ENCODE measurements at places on chromosomes 13 and 19. TPM values are rescaled to one million over a fixed set of nuclear protein-coding genes. Genes with fewer than 3 reads are reported as not detected.

Gene PCDH8
- total RNA-seq: not detected

Gene SLC25A41
- 0.91 TPM for total RNA-seq

Gene SHISA7
- not detected for total RNA-seq

Gene TGDS
- total RNA-seq: 18.3 TPM

Gene OR10H1
- not detected for total RNA-seq

Gene CRB3
- total RNA-seq: 2.7 TPM

Gene BSG
- 183 TPM for total RNA-seq

Gene SPACA6
- total RNA-seq: 4.8 TPM

Gene ZNF432
- 23.8 TPM for total RNA-seq

DNA sequence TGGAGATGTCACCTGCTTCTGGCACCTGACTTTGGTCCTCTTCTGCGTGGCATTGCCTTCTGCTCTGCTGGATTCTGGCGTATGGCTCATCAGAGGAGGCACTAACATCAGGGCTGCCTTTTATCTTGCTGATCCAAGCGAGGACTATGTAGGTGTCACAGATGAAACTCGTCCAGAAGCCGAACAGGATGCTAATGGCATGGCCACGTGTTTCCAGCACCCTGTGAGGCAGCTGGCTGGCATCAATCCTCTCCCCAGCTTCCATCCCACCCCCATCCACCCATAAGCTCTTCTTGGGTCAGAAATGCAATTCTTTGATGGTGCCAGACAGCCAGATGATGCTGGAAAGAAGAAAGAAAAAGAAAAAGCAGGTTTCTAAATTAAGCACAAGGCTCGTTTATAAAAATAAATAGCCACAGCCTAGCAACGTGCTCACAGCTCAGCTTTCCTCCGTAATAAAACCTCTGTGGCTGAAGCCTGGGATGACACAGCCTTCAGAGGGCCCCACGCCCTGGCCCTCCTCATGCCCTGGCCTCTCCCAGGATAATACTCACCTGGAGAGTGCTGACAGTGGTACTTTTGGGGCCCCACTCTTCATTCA is 212.9 kb upstream of the SERP2 start:
- DNase-seq: no peak

DNA sequence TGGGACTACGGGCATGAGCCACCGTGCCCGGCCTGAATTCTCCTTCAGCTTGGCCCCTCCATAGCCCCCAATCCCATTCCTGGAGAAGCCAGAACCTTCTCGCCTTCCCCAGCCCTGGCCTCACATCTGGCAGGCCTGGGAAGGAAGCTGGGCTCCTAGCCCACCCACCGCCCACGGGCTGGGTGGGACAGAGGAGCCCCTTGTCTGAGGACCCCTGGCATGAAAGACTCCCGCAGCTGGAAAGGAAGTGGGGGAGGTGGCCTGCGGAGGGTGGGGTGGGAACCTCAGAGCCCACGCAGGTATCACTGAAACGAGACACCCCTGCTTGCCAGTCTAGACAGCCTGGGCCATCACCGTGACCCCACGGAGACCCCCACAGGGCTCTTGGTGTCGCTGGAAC is 7.7 kb upstream of the NANOS3 start:
- no peak for DNase-seq

GRCh38 chr13:21310220-21310619 is 133.8 kb downstream of the MRPL57 start:
- DNase-seq: no peak

GRCh38 chr13:112814905-112815585 is 125.2 kb downstream of the ATP11A start:
- DNase-seq: no peak

GRCh38 chr13:26919311-26919710 is 158.7 kb upstream of the GPR12 start:
- no peak for DNase-seq

GRCh38 chr19:18839465-18840287 is 7.9 kb downstream of the UPF1 start:
- no peak for DNase-seq

DNA sequence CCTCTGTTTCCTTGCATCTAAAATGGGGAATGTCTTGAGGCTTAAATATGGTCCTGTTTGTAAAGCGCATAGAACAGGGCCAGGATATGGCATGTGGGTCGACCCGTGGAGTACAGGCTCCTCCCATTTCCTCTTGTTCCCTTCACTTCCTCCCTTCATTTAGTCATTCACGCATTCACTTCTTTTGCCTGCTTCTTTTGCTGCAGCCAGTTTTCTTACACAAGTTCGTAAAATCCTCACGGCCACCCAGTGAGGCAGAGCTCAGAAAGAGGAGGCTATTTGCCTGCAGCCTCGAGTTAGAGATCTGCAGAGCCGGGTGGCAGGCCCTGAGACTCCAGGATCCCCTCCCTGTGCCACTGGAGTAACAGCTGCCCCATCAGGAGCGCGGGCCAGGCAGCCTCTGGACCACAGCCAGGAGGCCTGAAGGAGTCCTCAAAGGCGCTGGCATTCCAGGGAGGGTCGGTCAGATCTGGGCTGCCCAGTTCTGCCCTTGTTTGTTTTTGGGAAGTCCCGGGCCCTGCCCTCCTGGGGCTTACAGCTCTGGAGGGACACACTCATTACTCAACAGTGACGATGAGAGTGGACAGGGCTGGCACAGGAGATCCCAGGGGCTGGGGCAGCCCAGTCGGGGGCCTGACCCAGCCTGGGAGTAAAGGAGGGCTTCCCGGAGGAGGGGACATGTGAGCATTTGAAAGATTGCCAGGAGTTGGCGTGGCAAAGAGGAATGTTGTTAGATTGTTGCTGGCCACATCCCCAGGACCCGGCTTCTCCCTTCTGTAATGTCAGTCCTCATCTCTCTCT is 4.6 kb downstream of the PPP5C start:
- no peak for DNase-seq

DNA sequence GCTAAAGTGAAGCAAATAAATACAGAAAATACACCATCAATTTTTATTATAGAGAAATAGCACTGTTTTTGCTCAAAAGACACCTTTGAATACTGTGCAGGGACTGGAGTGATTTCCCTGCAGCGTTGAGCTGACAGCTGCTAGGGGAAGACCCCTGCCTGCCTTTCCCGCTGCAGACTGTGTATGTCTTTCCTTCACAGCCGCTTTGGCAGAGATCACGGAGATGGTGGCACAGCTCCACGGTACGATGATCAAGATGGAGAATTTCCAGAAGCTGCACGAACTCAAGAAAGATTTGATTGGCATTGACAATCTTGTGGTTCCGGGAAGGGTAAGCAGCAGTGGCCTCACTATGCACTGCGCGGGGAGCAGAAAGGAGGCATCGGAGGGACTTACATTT is 141.5 kb downstream of the STK24 start:
- no peak for DNase-seq

GRCh38 chr19:39587496-39587895 is 14.8 kb upstream of the LGALS13 start:
- DNase-seq: no peak

GRCh38 chr13:36382030-36382429 is 35.8 kb upstream of the SPART start:
- DNase-seq: no peak

- DNase-seq: peak; percentile 83
These were observed 7.2 kb upstream of the CCDC97 start for GRCh38 chr19:41302624-41303351.

DNA sequence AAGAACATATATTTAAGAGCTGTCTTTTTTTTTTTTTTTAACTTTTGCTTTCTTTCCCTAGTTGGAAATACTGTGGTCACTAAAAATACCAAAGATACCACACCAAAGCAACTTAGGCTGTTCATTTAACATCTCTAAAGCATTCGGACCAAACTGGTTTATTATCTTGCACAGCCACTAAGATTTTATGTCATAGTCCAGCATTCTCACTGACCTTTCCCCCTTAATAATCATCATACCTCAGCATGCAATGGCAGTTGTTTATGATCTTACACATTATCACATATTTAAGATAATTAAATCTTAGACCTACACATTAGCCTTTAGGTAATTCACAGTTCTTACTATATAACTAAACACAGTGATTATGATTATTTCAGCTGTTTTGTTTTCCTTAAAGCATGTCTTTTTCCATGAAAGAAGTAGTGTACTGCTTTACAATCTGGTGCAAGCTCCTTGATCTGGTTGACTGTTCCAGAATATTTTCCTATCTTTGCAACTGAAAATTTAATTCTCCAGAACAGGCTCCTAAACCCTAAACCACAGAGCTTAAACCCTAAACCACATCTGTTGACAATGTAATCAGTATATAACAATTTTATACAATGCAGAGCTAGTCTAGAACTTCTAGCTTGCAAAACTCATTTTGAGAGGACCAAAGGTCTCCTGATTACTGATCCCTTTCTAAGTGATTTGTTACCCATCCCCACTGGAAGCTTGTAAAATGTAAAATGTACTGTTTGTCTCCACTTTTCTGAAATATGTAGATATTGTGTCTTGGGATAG is 74.2 kb downstream of the CDK8 start:
- no peak for DNase-seq

- no peak for DNase-seq
These were observed 44.4 kb downstream of the COMP start for GRCh38 chr19:18746401-18747325.

DNA sequence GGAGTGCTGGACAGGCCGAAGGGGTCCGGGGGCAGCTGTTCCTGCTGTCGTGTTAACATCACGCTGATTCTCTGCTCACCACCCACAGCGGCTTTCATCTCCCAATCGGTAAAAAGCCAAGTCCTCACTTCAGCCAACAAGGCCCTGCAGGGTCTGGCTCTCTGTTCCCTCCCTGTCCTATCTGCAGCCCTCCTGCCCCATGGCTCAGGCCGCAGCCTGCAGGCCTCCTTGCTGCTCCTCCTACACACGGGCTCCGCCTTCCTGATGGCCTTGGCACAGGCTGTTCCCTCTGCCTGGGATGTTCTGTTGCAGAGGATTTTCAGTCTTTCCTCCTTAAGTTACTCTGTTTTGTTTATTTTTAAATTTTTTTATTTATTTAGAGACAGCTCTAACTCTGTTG is 22.2 kb downstream of the FUZ start:
- DNase-seq: no peak

Measured in activated naive CD8-positive, alpha-beta T cell treated with anti-CD3 and anti-CD28 coated beads, Interleukin-2, amount 10 ng/mL, durations not matched to agents 7 days and 5 days (primary cell).